ENCODE measurements at places on chromosomes 4 and X.

DNA sequence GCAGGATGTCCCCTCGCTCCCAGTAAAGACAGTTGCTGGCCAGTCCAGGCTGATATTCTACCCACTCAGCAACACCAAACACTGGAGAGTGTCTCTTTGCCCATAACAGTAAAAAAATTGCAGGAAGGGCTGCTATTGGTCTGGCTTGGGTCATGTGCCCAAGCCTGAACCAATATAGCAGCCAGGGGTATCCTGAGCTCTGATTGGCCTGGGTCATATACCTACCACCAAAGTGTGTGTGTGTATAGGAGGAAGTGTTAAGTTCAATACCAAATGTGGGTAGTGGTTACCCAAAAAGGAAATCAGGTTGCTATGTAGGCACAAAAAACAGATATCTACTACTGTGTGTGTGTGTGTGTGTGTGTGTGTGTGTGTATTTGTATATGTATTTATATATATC lies 373.2 kb downstream of the BCOR start:
- no peak for DNase-seq

DNA sequence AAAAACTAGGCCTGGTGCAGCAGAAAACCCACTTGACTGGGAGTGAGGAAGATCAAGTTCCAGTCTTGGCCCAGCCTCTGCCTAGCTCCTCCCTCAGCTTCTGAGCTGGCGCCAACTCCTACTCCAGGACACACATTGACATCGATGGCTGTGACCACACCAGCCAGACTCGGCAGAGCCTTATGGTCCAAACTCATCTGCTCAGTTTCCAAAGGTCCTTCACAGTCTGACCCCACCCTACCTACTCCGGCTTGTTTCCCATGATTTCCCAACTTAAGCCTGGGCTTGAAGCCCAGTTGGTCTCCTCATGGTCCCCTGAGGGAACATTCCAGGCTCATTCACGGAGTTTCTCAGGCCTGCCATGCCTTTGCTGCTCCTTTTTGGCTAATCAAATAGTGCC lies 10.1 kb downstream of the ELF4 start:
- no peak for DNase-seq

- no peak for DNase-seq
Measured at GRCh38 chr4:24927049-24927448, 14.2 kb upstream of the CCDC149 start.

DNA sequence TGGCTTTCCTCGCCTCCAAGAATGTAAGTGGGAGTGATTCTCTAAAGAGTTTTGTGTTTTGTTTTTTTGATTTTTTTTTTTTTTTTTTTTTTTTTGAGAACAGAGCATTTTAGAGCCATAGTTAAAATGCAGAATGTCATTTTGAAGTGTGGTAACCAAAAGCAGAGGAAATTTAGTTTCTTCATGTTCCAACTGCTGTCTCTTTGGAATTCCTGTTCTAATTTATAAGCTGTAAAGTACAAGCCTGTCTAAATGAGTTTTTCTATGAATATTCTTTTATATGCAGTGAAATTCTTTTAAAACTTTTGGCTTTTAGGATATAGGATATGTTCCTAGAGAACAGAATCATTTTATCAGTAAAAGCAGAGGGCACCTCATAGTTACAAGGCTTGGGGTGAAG lies 74.2 kb downstream of the KIT start:
- DNase-seq, result no peak

GRCh38 chr4:142473960-142474338 lies 372.2 kb downstream of the INPP4B start:
- no peak for DNase-seq
